ENCODE measurements at places on chromosomes 16 and 17. TPM values are rescaled to one million over a fixed set of nuclear protein-coding genes. Genes with fewer than 3 reads are reported as not detected.

DNA sequence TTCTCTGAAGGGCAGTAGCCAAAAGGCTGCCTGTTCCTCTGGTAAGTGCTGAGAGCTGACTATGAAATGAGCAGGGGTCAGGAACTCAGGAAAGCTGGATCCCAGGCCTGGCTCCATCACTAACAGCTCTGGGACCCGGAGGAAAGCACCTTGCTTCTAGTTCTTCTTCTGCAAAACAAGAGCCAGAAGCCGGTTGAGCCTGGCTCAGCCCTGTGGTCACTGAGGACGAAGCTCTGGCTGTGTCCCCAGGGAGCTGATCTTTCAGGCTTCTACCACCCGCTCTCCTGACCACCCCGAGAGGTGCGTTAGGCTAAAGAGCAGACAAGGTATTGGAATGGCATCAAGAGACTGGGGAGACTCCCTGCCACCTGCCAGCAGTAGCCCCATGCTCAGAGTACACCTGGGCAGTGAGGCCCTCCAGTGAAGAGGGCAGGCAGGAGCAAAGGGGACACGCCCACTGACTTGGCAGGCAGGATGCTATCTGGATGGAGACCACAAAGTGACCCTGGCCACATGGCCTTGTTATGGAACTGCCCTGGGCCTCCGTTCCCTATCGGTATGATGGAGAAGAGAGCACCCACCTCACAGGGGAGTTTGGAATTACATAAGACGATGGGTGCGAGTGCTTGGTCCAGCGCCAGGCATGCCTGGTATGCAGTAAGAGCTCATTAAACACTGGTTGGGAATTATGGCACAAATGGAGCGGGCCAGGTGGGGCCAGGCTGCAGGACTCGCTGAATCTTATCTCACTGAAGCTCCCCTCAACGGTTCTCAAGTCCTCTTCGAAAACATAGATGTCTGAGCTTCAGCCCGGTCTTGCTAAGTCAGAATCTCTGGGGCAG is 61.4 kb downstream of the COG7 start:
- DNase-seq: no peak

DNA sequence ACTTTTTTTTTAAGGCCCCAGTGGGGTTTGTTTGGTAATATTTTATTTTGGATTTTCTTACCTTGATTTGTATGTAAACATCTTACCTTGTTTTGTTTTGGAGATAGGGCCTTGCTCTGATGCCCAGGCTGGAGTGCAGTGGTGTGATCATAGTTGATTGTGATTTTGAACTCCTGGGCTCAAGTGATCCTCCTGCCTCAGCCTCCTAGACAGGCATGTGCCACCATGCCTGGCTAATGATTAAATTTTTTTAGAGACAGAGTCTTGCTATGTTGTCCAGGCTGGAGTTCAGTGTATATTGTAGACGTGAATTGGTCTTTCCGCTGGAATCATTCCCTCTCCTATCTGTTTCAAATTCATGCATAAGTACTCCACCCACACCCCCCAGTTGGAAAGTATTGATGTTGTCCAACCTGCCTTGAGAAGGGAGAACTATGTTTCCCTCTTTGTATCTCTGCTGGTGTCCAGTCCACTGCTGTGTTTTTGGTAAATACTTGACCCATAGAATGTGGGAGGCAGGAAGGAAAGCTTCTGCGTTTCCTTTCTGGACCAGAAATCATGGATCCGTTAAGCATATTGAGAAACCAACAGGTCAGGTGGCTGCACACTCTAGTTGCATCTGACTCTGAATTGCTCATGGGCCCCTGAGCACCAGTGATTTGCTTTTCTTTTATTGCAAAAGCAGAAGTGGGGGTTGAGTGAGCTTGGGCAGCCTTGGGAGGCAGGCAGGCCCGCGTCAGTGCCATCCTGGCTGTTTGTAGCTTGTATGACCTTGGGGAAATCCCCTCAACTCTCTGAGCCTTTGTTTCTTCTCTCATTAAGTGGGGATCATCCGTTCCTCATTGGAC is 25.0 kb downstream of the RMI2 start:
- DNase-seq: no peak

GRCh38 chr17:75646638-75646992 is 13.4 kb downstream of the SMIM5 start:
- no peak for DNase-seq

- DNase-seq: no peak
These were observed 542 bp downstream of the SLC39A11 start for GRCh38 chr17:73091770-73092522.

- DNase-seq: no peak
These were observed 3.6 kb downstream of the SCRN2 start for GRCh38 chr17:47837401-47838039.

- DNase-seq: no peak
These were observed 28.3 kb downstream of the XPO6 start for GRCh38 chr16:28183484-28183883.

DNA sequence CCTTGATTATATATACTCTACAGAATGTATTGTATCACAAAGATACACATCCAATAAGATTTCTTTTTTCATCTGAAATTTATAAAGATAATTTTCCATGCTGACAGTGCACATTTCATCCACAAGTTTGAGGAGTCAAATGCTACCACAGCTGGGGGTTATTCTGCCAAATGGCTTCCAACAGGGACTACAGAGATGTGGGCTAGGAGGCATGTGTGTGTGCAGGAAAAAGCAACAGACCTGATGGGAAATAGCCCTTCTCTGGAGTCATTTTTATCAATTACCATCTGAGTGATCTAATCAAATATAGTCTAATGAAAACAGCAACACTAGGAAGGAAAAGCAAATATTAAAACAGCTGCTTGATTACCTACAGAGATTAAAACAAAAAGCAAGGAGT is 290.5 kb downstream of the CEP112 start:
- DNase-seq: no peak

DNA sequence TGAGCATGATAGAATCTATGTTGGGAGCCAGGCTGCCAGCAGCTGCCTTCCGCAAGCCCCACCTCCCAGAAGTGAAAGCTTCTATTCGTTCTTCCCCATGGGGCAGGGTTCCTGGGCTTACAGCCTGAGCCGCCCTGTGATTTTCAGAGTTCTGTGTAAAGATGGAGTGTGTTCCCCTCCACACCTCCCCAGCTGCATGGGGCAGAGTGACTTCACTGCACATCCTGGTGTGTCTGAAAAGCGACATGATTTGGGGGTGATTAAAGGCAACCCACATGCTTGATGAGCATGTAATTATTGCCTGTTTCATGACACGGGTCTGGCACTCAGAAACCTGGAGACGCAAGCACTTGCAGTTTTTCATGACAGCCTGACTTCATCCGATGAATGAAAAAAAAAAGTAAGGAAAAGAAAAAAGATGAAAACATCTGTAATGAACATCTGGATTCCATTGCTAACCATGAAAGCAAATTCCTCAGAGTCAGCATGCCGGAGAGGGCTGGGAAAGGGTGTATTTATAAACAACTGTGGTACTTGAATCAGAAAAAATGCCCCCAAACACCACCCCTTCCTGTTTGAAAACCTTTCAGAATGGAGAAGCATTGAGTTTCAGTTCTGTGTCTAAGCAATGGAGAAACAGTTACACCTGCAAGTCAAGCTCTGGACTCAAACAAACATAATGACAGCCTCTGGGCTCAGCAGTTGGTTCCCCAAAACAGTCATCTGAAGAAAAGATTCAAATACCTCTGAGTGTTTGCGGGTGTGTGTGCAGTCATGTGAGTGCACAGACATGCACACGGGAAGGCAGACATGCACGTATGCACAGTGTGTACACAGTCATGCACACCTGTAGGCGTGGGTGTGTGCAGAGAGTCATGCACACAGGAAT is 266.0 kb downstream of the ENGASE start:
- DNase-seq: no peak

DNA sequence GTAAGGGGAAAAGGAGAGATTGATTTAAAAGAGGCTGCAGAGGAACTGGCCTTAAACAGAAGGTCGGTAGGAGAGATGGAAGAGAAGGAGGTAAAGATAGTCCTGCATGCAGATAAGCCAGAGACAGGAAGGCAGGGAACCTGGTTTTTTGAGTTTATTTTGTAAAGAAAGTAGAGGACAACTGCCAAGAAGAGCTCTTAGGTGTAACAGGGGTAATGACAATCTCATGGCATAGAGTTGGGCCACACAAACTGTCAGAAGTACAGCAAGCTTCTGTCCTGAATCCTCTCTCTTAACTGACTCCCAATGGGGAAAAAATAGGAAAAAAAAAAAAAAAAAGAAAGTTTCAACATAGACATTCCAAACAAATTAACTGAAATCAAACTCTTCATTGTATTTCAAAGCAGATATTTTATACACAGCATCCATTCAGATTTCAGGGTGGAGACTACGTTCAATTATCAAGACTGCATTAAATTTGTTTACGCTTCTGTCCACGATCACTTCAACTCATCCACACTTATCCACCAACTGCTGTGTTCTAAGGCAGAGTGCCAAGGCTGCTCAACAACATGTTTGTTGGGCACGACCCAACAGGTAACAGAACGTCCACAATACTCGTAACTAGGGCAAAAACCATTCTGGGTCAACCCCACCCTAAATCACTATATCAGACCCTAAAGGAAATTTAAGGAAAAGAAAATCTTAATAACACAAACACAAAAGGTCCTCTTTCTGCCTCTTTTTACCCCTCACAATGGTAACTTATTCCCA is 34.9 kb downstream of the USP31 start:
- no peak for DNase-seq

DNA sequence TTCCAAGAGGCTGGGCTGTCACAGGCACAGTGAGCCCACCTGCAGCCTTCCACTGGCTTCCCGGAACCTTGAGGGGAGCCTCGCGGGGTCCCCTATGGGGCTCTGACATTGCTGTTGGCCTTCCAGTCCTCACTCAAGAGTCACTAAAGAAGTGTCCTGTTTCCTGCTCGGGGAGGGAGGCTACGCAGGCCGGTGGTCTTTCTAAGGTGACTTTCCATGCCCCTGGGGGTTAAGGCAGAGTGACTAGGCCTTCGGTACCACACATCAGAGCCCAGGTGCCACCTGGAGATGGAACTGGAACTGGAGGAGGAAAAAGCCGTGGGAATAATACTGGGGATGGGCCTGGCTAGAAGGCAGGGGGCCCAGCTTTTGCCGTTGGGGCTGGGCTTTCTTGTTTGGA is 72.1 kb downstream of the IL21R start:
- DNase-seq: no peak

GRCh38 chr16:59773330-59773729 is 1039.2 kb upstream of the GOT2 start:
- no peak for DNase-seq

DNA sequence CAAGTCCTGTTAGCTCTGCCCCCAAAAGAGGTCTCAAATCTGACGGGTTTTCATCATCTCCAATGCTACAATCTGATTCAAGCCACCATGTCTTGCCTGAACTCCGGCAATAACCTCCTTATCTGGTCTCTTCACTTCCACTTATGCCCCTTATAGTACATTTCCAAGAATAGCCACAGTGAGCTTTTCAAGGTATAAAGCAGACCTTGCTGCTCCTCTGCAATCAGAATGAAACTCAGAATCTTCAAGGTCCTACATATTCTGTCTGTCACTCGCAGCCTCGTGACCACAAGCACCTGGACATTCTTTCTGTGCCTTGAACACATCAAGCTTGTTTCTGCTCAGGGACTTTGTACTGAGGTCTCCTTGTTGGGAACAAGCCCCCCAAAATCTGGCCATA is 84.7 kb downstream of the YPEL2 start:
- DNase-seq: no peak

DNA sequence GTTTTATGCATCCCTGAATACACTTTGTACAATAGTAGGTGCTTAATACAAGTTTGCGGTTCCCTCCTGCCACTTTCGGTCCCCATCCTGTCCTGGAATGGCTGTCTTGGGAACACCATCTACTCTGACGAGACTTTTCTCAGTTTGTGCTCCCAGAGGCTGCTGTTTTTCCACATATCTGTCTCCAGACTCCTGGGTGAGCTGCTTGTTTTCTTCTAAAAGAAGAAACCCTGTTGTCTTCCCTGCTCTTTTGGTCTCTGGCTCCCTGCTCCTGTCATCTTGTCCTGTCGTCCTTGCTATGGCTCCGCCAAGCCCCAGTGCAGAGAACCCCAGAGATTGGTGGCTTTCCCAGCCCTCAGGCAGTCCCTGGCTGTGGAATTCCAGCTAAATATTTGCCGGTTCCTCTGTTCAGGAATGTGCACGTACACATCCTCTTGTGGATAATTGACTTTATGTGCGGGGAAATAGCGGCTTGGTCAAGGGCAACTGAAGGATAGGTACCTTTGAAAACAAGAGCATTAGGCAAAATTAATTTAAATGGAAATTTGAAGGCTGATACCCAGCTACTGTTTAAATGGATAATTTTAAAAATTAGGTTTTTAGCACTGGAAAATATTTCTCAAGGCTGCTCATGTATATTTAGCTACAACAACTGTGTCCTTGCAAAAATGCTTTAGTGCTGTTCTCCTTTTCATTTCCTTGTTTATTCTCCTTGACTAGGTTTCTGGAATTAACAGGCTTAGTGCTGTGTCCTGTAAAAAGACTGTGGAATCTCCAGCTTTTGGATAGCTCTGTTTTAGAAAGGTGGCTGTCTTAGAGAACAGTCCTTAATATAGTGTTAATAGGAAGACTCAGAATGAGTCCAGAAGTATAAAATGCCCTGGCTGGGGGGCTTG is 50.2 kb upstream of the SLC12A3 start:
- no peak for DNase-seq

DNA sequence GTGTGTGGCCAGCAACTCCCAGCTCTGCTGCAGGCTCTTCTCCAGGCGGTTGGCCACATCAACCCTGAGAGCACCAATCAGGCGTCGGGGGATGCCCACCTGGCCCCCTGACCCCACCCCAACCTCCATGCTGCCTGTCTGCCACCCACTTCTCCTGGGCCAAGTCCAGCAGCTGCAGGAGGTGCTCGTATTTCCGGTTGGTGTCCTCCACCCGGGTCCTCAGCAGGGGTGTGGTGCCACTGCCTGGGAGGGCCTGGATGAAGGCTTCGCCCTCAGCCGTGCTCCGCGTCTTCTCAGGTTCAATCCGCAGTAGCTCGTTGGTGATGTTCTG is 44.6 kb downstream of the UBN1 start:
- DNase-seq: no peak

DNA sequence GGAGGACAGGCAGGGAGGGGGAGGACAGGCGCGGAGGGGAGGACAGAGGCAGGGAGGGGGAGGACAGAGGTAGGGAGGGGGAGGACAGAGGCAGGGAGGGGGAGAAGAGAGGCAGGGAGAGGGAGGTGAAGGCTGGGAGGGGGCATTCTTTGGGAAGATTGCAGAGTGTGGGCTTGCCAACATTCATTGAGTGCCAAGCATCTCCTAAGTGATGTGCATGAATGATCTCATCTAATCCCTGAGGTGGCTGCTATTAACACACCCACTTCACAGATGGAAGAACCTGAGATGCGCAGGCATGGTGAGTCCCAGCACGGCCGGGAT is 58.3 kb downstream of the NT5M start:
- no peak for DNase-seq

Gene CDH3
- total RNA-seq: 180 TPM

Gene FOXN1
- 0.34 TPM for total RNA-seq

Gene IGF2BP1
- 227 TPM for total RNA-seq

Gene KRT9
- total RNA-seq: not detected

Gene CACNA1H
- total RNA-seq: 41.8 TPM

Gene NXPH3
- total RNA-seq: 0.82 TPM

Gene NHERF1
- total RNA-seq: 34.8 TPM

Gene CCL1
- total RNA-seq: not detected

Gene USP10
- 128 TPM for total RNA-seq

Gene PPM1E
- 0.31 TPM for total RNA-seq

Gene TMEM98
- total RNA-seq: 206 TPM

All from mesothelial cell of epicardium (in vitro differentiated cells).